ENCODE measurements at places on chromosomes 5 and 9.

- DNase-seq, result no peak
Observed at GRCh38 chr9:1929722-1930244, 85.4 kb upstream of the SMARCA2 start.

DNA sequence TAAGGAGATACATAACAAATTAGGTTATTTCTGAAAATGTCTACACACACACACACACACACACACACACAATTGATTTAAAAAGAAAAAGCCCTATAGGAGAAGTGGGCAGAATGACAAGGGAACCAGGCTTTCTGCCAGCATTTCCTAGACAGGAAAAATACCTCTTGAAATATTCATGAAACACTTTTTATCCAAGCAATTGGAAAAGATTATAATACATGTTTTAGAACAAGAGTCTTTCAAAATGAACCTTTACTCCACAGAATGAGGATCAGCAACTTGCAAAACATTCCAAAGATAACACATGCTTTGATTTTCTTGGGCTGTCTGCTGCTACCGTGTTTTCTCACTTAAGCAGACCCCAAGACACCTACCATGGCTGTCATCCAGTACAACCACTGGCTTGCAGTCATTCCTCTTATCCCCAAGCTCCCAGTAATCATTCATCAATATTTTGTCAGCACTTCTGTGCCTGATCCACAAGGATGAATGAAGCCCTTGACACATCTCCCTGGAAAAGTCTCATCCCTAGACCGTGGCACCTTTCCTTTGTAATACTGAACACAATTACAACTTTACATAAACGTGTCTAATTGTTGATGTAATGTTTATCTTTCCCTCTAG is 717.1 kb upstream of the ZNF608 start:
- no peak for DNase-seq

- no peak for DNase-seq
Observed at GRCh38 chr9:75188756-75189155, 100.4 kb downstream of the OSTF1 start.

DNA sequence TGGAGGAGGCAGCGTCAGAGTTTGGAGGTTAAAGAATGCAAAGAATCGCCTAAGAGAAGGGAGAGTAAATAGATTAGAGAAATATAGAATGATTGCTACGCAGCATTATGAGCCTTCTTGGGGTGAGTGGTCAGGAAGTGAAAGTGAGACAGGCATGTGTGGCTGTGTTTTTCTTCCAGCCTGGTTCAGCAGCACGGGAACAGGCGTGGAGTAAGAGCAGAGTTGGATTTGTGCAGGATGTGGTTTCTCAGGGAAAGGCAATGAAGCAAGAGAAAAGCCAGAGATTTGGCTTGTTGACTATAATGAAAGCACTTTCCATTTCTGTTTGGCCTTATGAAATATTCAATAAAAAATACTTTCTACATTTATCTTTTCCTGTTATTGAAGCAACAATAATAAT is 34.3 kb upstream of the FRMD3 start:
- DNase-seq, result no peak

DNA sequence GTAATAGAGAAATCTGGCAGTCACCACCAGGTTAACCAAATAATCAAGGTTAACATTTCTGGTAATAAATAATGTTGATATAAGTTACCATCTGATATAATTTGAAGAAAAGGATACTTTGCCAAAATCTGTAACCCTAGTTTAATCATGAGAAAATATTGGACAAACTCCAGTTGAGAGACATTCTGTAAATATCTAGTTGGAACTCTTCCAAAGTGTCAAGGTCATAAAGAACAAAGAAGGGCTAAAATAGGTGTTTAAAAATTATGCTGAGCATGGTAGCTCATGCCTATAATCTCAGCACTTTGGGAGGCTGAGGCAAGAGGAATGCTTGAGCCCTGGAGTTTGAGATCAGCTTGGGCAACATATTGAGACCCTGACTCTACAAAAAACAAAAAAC is 253.3 kb downstream of the MRPS30 start:
- no peak for DNase-seq

DNA sequence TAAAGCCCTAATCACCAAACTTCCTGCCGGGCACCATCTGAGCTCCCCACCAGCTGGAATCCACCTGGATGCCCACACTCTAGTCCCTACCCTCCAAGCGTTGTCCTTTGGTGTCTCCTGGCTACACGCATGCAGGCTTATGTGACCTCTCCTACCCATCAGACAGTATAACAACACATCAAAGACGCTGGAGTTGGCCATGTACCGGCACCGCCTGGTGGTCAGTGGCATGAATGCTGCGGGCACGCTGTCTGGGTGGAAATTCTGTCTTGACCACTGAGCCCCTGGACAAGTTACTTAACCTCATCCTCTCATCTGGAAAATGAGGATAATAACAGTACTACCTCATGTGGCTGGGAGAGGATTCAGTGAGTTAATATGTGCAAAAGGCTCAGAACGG is 23.4 kb upstream of the CORO2A start:
- DNase-seq, result no peak

DNA sequence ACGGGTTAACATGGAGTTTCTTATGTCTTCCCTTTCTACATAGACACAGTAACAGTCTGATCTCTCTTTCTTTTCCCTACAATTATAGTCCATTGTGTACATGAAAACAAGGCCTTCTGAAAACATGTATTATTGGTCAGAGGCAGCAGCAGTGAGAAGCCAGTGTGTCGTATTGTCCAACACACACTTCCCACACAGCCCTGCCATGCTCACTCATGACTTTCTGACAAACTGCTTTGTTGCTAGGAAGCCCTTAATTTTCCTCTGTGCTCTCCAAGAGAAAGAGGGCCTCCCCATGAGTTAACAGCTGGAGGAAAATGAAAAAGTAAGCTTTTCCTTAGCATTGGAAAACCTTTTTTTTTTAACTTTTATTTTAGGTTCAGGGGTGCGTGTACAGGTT is 56.4 kb upstream of the N4BP3 start:
- DNase-seq, result no peak

GRCh38 chr9:93580654-93581380 is 4.4 kb downstream of the PHF2 start:
- DNase-seq, result no peak

DNA sequence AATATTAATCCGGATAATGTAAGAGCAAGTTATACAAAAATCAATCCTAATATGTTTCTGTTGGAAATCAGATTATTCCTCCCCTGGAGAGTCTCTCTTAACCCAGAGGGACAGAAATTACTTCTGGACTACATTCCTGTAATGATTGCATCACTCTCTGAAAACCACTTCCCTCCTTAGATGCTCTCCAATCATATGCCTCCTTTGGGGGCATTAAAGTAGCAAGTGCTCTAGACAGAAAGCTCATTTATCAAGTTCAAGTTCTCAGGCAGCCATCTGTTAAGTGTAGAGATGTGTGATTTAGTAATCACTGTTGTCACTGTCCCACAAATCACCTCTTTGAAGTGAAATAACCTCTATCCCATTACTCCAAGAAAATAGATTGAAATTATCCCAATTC is 247.1 kb downstream of the SLCO4C1 start:
- DNase-seq, result no peak

GRCh38 chr9:11702548-11702947 is 990.6 kb upstream of the TYRP1 start:
- no peak for DNase-seq

- no peak for DNase-seq
Observed at GRCh38 chr9:24712206-24712605, 166.5 kb upstream of the IZUMO3 start.

DNA sequence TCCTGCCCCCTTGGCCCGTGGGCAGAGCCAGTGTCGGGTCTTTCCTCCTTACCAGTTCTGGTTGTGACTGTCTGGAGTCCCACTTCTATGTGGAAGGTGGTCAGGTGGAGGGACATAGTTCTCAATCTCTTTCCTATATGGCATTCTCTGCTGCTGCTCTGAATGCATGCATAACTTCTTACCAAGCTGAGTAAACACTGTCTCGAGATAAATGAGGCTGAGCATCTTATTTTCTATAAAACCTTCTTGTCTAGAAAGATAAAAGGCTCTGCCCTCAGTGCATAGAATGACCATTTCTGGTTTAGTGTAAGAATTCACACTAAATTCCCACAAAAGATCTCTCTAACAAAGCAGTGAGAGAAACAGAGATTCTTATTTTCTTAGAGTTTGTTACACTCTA is 106.2 kb upstream of the TBC1D2 start:
- no peak for DNase-seq

- no peak for DNase-seq
Observed at GRCh38 chr9:14907360-14907685, 2.9 kb downstream of the FREM1 start.

GRCh38 chr5:53934151-53934820 is 373.8 kb downstream of the NDUFS4 start:
- DNase-seq, result no peak

GRCh38 chr5:174305241-174305681 is 259.8 kb downstream of the NSG2 start:
- DNase-seq, result no peak

DNA sequence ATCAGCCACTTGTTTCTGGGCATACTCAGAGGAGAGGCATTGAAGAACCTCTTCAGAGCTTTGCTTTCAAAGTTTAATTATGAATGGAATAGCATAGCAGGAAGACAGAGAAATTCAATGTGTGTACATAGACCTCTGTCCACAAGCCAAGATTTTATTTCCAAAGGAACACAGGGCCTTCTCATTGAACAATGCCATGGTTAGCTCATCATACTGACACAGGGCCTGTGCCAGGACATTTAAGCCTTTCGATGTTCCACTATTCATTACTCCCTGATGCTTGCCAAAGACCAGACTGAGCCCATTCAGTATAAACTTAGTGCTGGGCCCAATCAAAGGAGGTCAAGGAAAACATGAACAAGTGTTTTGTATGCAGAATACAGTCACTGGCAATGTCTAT is 280.8 kb downstream of the FBXL17 start:
- no peak for DNase-seq

DNA sequence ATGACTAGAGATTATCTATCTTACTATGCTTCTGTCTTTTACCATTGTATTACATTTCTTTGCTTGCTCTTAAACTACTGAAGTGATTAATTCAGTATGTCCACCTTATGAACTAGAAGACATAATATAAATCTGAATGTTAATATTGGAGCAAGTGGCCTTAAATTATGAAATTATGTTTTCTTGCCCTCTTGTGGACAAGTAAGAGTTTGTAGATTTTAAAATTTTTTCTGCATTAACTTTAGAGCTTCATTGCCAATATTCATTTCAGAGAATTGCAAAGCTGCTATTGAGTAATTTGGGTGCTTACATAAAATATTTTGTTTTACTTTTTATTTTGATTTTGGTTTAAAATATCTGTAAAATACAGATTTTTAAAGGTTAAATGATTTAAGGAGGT is 55.3 kb downstream of the RANBP17 start:
- no peak for DNase-seq

GRCh38 chr9:121013911-121014310 is 36.2 kb downstream of the C5 start:
- no peak for DNase-seq

GRCh38 chr5:125197321-125197720 is 450.9 kb upstream of the ZNF608 start:
- DNase-seq, result no peak

DNA sequence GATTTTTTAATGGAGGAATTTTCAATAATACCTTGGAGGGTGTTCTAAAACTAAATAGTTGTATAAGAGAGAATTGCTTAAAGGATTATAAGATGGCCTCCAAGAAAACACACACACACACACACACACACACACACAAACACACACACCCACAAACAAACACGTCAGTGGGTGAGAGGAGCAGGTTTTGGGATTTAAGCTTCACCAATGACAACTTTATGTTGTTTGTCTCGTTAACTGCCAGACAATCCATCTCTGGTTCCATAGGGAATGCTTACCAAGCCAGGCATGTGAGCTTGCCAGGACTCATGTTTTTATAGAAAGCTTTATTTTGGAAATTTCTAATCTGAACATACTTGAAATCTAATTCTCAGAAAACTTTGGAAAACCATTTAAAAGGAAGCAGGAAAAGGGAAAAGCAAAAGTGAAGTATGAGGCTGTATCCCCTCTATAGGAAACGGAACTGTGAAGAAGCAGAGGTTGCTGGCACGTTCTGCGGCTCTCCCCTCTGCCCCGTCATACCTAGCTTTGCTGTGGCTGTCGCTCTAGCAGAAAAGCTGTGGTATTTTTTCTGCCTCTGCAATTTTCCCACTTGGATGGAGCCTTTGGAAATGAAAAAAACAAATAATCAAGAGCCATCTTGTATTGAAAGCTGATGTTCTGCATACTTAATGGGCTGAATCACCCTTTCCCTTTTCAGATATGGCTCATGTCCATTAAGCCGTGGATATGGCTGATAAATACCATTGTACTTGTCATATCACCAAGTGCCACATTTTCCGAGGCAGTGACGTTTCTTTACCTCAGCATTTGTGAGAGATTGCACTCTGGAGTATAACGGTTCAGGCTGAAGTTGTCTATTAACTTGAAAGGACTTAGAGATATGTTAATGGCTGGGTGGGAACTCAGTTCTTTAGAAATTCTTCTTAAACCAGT is 112.7 kb downstream of the NTRK2 start:
- no peak for DNase-seq

- no peak for DNase-seq
Observed at GRCh38 chr5:175635854-175636584, 21.9 kb upstream of the HRH2 start.

- no peak for DNase-seq
Observed at GRCh38 chr9:120619751-120620655, 40.0 kb upstream of the CDK5RAP2 start.

GRCh38 chr5:83752700-83753099 is 32.0 kb upstream of the HAPLN1 start:
- DNase-seq, result no peak

GRCh38 chr9:972501-973294 is 3.8 kb upstream of the DMRT3 start:
- no peak for DNase-seq

- DNase-seq, result no peak
Observed at GRCh38 chr9:124017929-124018729, 6.6 kb downstream of the LHX2 start.

- no peak for DNase-seq
Observed at GRCh38 chr5:135438636-135439221, 8.4 kb downstream of the DCANP1 start.

GRCh38 chr5:179311581-179311980 is 33.7 kb downstream of the ADAMTS2 start:
- DNase-seq, result no peak

- DNase-seq, result no peak
Observed at GRCh38 chr5:178192244-178192643, 5.1 kb upstream of the GMCL2 start.

DNA sequence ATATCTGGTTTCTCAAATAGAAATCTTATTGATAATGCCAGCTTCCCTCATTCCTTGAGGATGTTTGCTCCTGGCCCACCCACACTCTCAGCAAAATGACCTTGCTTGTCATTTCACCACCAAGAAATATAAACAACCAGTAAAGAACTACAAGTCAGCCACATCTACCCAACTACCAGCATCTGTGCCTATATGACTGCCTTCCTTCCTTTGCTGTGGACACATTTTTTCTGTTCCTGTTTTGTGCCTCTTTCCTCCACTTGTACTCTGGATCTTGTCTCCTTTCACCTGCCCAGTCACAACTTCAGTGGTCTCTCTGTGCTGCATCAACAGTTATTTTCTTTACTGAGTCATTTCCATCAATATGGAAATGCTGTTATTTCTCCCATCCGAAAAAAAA is 20.3 kb downstream of the KIF2A start:
- DNase-seq, result no peak

GRCh38 chr5:151758141-151758429 is 346 bp downstream of the ATOX1 start:
- DNase-seq, result no peak

- no peak for DNase-seq
Observed at GRCh38 chr5:127254729-127255284, 35.8 kb upstream of the MEGF10 start.
